ENCODE measurements at places on chromosomes 11 and 22. TPM values are rescaled to one million over a fixed set of nuclear protein-coding genes. Genes with fewer than 3 reads are reported as not detected.

GRCh38 chr11:8809939-8810539 lies 101.0 kb upstream of the AKIP1 start:
- H3K27ac ChIP-seq, result peak overlapping the region; percentile 87
- H3K4me1 ChIP-seq, result peaks cover 32% of the 10 kb centered on the region
- H3K36me3 ChIP-seq, result peaks cover 4% of the 10 kb centered on the region
- no peak for DNase-seq

- H3K27me3 ChIP-seq, result no peaks in the 10 kb centered on the region
- H3K36me3 ChIP-seq, result no peaks in the 10 kb centered on the region
- H3K4me1 ChIP-seq, result peaks cover under 1% of the 10 kb centered on the region
Measured at GRCh38 chr11:86064220-86064803, 4.6 kb downstream of the PICALM start.

OR52I1 gene
- 0.03 TPM for polyA plus RNA-seq

- H3K4me1 ChIP-seq, result peaks cover 59% of the 10 kb centered on the region
- peak; percentile 98 for DNase-seq
- H3K27ac ChIP-seq, result peak overlapping the region; percentile 80
- H3K27me3 ChIP-seq, result no peaks in the 10 kb centered on the region
- H3K36me3 ChIP-seq, result peaks cover 47% of the 10 kb centered on the region
Measured at GRCh38 chr11:62889484-62890437, 9.1 kb downstream of the SLC3A2 start.

- no peak for DNase-seq
- no peaks in the 10 kb centered on the region for H3K4me1 ChIP-seq
- peaks cover 81% of the 10 kb centered on the region for H3K36me3 ChIP-seq
- H3K4me3 ChIP-seq, result no peak overlapping the region
- no peak overlapping the region for H3K27ac ChIP-seq
Measured at GRCh38 chr22:38745676-38746460, 9.9 kb downstream of the SUN2 start.
